ENCODE measurements at places on chromosomes 7 and 10.

GRCh38 chr10:62056219-62056618 is 154.7 kb downstream of the ARID5B start:
- DNase-seq = no peak

DNA sequence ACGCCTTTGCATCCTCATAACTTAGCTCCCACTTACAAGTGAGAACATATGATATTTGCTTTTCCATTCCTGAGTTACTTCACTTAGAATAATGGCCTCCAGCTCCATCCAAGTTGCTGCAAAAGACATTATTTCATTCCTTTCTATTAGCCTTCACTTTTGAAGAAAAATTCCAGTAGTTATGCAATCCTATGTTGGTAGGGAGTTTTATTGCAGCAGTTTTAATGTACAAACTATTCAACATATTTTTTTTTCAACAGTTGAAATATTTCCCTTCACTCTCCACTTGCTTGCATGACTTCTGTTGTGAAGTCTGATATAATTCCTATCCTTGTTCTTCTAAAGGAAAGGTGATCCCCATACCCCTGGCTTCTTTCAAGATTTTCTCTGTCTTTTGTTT is 27.3 kb upstream of the ARHGAP22 start:
- no peak for DNase-seq

GRCh38 chr7:85030893-85031292 is 156.0 kb downstream of the SEMA3D start:
- DNase-seq = no peak

DNA sequence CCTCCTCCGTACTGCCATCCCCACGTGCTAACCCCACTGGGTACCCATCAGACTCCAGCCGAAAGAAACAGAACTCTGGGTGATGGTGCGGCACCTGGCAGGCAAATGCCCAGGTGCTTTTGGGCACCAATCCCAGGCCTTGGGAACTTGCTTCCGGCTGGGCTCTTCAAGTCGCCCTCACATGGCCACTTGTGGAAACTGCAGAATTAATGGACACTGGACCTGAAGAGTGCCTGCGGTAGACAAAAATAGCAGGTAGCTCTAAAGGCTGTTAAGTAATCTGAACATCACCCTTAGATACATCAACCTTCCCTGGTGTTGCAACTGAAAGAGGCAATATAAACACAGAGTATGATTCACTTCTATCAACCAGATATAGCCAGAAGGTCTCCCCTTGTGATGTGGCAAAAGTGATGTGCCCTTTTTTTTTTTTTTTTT is 644.4 kb downstream of the GRM8 start:
- peak; percentile 87 for DNase-seq

GRCh38 chr10:37801557-37801956 is 55.9 kb downstream of the ZNF248 start:
- DNase-seq = no peak

DNA sequence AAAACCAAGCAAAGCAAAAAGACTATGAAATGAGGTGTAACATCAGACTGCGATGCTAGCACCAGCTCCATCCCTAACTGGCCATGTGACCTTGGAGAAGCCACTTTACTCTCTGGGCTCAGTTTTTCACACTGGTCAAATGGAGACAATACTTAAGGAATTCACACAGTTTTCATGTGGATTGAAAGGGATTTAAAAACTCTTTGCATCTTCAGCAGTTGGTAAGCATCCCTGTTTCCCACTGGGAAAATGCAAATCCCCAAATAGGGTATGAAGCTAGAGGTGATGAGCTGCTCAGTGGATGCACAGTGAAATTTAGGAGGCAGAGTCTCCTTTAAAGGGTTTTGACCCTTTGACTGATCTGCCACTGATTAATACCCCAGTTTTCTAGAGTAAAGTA is 240.7 kb downstream of the SORCS3 start:
- peak; percentile 59 for DNase-seq

- DNase-seq = no peak
Observed at GRCh38 chr7:13979671-13980435, 9.6 kb downstream of the ETV1 start.

GRCh38 chr10:6030940-6031339 is 31.2 kb downstream of the IL2RA start:
- DNase-seq = no peak

- no peak for DNase-seq
Observed at GRCh38 chr10:75394221-75394620, 7.3 kb downstream of the ZNF503 start.

GRCh38 chr10:26706206-26706605 is 8.7 kb downstream of the PDSS1 start:
- no peak for DNase-seq

DNA sequence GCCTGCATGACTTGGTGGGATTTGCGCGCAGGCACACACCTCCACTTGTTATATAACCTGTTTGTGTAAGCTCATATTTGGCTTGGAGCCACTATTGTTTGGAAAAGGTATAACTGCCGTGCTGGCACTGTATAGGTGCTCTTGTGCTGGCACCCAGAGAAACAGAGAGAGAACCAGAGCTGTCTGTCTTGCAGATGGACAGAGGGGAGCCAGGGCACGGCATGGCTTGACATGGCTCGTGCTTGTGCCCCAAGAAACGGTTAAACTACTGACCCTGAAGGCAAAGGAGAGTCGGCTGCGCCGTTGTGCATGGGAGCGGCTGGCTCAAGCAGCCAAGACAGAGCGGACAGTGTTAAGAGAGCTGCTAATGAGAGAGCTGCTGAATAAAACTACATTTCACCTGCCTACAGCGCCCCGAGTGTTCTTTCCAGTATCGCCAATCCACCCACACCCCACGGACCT is 23.2 kb downstream of the RAPGEF5 start:
- DNase-seq = no peak

- DNase-seq = no peak
Observed at GRCh38 chr10:34499612-34500279, 315.4 kb downstream of the PARD3 start.

- no peak for DNase-seq
Observed at GRCh38 chr7:143222782-143223181, 945 bp downstream of the TAS2R40 start.

DNA sequence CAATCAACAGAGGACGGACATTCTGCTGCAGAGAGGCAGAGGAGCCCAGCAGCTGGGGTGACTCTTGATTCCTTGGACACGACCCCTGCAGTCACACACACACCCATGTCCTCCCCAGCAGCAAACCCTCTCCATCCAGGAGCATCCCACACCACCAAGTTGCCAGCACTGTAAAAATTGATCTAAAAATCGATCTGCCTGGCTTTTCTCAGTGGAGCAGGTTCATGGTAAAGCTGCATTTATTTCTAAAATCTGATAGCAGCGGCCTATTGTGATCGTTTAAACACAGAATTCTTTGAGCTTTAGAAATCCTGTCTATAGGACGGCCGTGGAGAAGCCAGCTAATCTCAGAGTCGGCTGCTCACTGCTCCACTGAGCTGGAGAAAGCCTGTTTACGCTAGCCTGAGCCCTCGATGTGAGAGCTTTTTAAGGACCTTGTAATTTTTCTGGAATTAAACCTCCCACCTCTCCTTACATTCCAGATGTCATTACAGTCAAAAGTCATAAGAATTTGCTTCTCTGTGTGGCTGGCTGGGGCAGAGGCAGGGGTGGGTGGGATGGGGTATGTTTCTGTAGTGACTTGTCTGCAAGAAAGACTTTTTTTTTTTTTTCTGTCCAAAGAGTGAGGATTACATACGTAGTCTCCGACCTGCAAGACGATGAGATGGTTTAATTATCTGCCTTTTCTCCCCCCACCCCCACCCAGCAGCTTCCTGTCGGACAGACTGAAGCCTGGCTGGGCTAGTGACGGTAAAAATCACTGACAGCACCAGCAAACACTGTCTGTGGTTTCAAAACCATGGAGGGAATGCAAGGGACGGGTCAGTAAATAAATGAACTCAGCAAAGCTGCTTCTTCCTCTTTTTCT is 31.6 kb downstream of the TRIM8 start:
- no peak for DNase-seq

DNA sequence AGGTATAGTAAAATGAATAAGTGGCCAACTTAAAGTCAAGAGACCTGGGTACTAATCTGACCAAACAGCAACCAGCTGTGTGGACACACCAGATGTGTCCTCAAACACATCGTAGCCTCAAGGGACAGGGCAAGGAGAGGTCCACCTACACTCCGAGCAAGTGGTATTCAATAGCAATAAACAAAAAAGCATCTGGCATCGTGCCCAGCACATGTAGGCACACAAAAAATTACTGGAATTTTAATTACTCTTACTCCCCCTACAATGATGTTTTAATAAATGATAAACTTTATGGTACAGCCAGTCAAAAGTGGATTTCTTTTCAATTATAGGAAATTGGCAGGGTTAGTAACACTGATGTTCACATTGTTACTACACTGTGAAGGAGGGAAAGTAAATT is 3.5 kb upstream of the RGS10 start:
- DNase-seq = no peak

DNA sequence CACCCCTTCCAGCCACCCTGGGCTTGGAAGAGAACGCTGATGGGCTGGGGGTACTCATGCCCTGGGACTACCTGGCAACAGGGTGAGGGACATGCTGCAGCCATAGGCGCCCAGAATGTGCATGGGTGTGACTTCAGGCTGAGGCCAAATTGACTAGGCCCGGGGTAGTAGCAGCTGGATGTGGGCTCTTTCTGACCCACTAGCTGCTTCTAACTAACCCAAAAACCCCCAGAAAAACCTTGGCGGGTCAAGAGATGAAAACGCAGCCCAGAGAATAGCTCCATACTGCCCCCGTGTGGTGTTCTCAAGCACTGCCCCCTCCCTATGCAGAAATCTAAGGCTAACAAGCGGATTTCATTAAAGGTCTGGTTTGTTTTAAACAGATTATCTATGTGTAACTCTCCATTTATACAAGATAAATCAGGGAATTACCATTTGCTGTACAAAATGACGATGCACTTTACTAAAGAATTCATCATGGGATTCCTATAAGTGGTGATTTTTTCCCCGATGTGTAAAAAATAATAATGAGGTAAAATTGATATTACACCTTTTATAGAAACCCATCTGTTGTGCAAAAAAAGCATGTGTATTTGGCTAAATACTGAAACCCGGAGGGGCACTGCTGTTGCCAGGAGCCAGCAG is 4.2 kb downstream of the SMARCD3 start:
- DNase-seq = peak; percentile 87

GRCh38 chr7:111878785-111879184 is 316.5 kb upstream of the IMMP2L start:
- no peak for DNase-seq

DNA sequence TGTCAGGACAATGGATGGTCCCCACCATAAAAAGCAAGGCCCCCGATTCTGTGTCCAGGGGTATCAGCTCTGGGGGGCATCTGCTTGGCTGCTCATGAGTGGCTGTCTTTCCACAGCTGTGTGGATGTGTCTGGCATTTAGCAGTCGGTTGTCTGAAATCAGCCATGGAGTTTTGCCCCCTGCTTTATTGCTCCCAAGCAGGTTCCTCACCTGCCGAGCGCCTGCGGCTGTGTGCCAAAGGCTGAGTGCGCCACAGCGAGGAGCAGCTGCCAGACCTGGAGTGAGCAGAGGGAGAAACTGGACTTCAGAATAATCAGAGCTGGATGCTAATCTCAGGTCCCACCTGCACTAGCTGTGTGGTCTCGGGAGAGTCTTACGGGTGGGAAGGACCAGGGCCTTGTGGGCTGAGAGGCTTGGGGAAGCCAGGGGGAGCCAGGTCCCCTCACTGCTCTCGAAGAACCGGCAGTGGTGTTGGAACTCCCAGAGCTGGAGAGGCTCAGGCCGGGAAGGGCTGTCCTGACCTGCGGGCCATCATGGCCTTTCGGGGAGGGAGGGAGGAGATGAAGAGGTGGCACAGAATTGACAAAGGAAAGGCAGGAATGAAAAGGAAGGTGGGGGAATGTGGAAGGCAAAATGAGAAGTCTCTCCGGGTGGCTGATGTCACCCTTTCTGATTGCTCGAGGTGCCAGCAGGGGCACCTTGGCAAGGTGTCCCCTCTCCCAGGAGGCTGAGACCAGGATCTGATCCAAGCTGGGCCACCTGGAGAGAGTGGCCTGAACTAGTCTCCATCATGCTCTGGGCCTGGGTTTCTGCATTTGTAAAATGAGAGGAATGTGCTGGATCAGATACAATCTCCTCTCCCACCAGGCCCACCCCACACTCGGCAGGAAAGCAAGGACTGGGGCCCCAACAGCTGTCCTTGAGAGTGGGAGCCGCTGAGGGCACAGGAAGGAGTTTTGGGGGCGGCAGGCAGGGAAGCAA is 30.2 kb upstream of the LEP start:
- DNase-seq = peak; percentile 64

DNA sequence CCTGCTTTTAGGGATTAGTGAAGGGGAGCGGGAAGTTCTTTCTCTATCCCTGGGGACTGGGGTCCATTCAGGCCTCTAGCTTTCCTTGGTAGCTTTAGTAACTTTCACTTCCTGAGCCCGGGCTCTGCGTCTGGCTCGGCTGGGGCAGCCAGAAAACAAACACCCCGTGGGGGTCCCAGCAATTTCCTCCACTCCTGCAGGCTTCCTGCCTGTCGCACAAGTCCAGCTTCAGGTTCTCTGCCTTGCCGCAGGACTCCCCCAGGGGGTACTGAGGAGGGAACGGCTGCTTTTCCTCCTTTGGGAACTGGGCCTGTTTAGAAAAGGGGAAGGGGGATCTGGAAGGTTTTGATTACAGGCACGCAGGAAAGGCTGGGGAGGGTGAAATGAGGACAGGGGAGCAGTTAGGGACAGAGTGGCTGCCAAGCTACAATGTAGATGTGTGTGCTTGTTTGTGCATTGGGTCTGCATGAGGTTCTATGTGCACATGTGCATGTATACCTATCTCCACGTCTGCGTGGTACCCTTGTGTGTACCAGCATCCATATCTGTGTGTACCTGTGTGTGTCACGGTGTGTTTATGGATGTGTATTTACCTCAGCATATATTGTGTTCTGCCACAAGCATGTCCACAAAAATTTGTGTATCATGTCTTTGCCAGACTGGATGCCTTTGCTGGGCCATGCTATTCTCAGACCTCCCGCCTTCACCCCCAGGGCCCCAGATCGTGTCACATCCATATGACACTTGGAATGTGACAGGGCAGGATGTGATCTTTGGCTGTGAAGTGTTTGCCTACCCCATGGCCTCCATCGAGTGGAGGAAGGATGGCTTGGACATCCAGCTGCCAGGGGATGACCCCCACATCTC is 2.0 kb downstream of the KAZALD1 start:
- DNase-seq = peak; percentile 75

DNA sequence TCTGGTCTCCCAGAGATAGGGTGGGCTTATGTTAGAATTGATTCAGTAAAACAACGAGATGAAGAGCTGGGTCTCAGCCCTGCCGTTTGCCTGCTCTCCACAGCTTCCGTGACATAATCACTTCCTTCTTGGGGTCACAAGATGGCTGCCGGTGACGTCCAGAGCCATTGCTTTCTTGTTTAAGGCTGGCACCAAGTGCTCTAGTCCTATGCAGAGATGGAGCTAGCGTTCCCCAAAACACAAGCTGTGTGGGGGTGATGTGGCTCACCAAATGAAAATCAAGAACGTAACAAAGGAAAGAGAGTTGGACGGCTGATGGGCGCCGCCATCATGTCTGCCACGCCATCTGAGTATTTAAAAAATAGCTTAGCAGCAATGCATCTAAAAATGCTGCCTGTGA is 296.1 kb downstream of the CAMK1D start:
- DNase-seq = no peak

DNA sequence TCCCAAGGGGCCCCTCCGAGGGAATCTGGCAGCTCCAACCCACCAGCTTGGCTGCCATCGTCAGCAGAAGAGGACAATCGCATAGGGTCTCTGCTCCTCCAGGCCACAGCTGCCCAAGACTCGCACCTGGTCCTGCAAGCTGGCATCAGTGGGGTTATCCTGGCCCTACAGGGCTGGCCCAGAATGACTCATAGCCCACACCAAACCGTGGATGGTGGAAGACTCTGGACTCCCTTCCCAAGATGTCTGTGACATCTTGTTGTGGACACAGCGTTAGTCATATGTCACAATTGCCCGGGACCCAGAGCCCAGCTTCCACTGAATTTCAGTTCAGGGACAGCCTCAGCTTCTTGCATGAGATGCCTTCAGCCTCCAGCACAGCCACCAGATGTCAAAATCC is 91.5 kb upstream of the CUX1 start:
- no peak for DNase-seq

Data from endodermal cell (in vitro differentiated cells).